ENCODE measurements at places on chromosomes 3 and 15. TPM values are rescaled to one million over a fixed set of nuclear protein-coding genes. Genes with fewer than 3 reads are reported as not detected.

GRCh38 chr3:5188419-5189221, 1.1 kb downstream of the EDEM1 start:
- no peak for DNase-seq

- no peak for DNase-seq
Observed at GRCh38 chr15:99631255-99631654, 65.5 kb downstream of the MEF2A start.

- no peak for DNase-seq
Observed at GRCh38 chr3:49324768-49325167, 15.1 kb downstream of the USP4 start.

GRCh38 chr15:57547243-57547755, 44.4 kb upstream of the MYZAP start:
- no peak for DNase-seq

GRCh38 chr15:47983533-47983932, 137.3 kb upstream of the SLC24A5 start:
- no peak for DNase-seq

DNA sequence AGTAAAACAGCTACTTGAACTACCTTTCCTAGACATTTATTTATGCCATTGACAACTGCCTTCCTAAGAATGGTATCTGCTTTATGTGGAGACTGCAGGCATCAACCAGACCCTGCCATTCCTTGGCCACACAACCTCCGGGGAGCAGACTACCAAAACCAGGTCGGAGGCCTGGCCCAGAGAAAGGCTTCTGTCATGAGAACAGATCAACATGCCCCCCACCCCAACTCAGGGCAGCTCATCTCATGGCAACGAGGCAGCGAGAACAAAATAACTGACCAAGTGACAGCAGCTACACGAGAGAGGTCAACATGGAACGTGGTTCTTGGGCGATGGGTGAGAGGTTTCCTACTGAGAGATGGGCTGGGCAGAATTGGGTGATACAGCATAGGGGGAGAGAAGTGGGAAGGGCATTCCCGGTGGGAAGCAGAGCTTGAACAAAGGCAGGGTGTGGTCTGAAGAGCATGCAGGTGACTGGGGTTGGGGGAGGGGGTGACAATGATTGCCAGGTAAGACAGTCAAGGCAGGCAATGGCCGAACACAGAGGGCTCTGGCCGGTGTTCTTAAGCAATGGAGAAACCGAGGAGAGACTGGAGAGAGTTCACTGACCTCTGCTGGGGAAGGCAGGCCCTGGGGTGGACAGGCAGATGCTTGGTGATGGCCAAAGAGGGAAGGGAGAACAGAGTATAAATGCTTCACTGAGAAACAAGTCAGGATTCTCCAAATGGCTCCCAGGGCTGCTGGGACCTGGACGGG, 33.9 kb downstream of the CCDC12 start:
- no peak for DNase-seq

DNA sequence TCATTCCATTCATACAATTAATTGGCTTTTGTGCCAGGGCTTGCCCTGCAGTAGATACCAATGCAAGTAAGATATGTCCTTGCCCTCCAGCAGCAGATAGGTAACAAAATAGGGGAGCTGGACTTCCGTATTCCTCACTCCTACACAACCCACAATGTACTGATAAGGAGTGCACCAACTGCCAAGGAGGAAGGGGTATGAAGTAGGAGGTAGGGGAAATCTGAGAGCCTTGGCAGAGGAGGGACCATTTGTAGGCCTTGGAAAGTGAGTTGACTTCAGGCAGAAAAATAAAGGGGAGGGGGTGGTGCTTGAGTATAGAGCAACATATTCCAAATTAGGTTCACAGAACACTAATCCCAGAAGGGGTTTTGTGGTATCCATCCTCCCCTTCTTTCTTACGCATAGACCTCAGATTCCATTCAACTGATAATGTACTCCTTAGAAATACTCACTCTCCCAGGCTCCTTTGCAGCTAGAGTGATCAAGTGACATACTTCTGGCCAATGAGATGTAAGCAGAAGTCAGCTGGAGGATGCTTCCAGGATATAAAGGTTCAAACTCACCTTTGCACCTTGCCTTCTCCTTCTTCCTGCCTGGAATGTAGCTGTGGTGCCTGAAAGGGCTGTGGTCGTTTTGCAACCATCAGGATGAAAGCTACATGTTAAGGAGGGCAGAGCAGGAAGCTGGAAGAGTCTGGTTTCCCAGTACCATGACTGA, 127.1 kb upstream of the SMAD3 start:
- no peak for DNase-seq

DNA sequence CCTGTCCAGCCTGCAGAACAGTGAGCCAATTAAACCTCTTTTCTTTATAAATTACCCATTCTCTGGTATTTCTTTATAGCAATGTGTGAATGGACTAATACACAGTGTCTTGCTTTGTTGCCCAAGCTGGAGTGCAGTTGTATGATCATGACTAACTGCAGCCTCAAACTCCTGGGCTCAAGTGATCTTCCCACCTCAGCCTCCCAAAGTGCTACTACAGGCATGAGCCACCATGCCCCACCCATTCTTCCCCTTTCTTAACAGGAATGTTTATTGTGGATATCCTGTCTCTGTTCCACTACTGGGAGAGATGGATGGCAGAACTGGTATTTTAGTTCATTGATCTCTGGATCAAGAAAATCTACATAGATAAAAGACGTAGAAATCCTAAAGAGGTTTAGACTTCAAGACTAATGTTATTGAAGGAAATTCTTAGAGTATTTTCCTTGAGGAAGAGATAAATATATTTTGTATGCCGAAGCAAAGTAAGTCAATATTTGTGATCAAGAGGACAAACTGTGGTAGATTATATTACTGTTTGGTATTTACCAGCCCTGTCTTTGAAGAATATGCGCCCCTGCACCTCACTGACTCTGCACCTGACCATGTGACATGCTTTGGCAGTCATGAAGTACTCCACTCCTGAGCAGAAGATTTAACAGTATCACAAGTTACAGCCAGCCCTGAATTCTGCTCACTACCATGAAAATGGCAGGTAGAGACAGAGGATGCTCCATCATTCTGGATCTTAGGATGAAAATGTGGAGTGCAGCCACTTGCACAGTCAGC, 42.9 kb downstream of the UACA start:
- no peak for DNase-seq

- DNase-seq = peak; percentile 19
Observed at GRCh38 chr3:123377243-123377740, 71.6 kb downstream of the ADCY5 start.

GRCh38 chr15:101097111-101097510, 154.7 kb downstream of the CHSY1 start:
- DNase-seq = no peak

DNA sequence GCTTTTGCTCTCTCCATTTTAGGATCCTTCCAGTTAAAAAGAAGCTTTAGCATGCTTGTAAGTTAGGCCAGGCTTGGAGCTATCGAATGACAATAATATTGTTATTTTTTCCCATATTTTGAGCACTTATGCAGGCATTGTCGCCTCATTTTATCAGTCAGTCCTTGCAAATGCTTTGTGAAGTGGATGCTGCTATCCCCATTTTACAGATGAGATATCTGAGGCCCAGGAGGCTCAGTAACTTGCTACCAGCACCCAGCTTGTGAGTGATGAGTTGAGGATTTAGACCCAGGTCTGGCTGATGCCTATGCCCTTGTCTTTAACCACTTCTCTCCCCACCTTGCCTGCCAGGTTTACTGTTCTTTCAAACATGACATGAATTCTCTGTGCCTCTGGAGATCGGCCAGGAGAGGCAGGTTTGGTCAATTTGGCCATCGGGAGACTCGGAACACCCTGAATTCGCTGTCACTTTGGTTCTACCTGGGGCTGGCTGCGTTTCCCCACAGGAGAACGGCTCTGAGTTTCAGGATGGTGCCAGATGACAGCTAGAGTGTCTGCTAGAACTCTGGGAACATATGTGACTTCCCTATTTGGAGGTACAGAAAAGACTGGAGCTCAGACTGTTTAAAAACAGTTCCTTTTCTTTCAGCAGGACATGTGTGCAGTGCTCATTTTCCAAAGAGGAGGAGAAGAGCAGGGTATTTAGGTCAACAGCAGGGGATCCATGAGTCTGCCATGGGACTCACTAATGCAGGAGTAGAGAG, 25.5 kb upstream of the ZNF710 start:
- no peak for DNase-seq

DNA sequence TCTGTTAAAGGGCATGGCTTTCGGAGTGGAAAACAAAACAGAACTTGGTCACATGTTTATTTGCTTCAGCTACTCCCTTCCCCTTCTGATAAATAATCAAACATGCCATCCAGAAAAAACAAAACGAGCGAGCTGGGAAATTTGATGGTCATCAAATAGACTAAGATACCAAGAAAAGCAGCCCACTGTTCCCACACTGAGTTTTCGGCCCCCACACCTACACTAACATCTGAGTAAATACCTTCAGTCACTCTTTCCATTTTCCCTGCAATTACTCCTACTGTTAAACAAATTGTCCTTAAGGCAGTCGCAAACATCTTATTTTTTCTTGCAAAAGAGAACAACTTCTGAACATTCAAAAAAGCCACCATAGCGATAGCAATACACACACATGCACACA, 454.6 kb downstream of the FOXP1 start:
- DNase-seq = no peak

DNA sequence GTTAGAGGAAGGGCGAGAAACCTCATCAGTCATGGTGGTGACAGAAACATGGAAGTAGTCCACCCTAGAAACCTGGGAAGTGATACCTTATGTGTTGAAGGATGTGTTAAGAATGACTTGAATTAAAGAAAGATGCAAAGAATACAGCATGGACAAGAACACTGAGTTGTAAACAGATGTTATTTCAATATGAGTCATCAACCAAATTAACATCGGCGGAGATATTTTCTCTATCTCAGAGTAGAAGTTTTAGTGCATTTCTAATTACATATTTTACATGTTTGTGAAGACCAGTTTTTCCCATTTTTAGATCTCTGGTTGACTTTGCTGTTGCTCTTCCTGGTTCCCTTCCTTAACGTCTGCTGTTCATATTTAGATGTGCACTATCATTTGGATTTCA, 268.8 kb upstream of the TBL1XR1 start:
- no peak for DNase-seq

DNA sequence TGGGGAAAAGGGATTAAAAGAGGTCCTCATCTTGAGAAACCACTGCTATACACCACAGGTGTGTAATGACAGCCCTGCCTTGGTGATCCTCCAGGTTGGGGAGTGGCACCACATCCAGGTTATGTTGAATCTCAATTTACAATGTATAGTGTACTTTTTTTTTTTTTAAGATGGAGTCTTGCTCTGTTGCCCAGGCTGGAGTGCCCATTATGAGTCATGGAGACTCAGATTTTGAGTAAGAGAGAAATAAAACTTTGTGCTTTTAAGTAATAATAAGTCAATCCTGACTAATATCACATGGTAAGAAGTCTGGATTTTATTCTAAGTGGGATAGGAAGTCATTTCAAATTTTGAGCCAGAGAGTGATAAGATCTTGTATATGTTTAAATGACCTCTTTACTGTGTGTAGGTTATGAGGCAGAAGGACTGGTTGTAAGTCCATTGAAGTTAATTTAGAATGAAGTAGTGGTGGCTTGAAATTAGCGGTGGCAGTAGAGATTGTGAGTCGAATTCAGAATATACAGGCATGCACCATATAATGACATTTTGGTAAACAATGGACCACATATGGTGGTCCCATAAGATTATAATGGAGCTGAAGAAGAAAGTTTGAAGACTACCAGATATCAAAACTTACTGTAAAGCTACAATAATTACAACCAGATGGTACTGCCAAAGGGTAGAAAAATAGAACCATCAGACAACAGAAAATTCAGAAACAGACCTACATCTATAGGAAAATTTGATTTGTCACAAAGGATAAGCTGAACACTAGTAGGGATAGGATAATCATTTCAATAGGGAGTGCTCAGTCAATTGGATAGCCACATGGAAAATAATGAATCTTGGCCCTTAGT, 20.7 kb downstream of the POPDC2 start:
- DNase-seq = no peak

GRCh38 chr15:36877294-36877693, 223.1 kb downstream of the MEIS2 start:
- no peak for DNase-seq

- peak; percentile 57 for DNase-seq
Observed at GRCh38 chr3:72152551-72153476, 367.9 kb upstream of the PROK2 start.

DNA sequence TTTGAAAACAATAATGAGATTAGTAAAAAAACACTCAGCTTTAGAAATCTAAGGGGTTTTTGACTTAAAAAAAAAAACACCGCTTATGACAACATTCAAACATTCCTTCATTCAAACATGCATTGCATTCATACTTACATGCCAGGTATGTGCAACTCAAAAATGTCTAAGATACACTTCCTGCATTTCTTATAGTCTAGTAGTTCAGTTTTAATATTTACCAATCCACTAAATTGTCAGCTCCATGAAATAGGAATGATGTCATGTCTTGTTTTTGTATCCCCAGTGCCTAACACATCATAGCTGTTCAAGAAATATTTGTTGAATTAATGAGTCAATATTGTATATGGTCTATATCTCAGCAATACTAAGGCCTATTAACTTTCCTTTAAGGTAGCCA, 51.7 kb downstream of the EIF4E3 start:
- no peak for DNase-seq

DNA sequence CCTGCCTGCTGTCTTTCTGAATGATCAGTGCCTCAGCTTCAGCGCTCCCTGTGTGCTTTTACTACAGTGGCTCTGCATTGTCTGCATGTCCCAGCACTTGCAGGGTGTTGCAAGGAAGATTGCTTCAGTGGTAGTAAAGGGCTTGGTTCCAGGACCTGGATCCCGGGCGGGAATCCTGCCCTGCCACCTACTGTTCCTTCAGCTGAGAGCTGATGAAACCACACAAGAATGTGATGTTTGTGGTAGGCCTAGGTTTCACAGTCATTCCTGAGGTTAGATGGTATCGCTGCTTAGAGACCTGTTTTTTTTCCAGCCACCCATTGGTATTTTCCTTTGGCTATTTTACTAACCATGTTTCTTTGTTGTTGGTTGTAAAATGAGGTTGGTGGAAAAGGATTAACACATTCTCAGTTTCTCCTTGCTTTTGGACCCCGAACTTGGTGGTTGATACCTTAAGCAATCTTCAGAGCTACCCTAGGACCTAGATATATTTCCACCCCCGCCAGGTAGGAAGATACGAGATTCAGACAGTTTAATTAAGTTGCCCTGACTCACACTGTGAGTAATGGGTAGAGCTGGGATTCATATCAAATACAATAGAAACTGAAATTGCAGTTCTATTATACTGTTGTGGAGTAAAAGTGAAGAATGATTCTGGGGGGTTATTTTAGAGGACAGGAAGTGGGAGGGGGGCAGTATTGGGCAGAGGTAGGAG, 11.4 kb downstream of the GPR87 start:
- DNase-seq = peak; percentile 84

- no peak for DNase-seq
Observed at GRCh38 chr3:56940976-56941375, 119.5 kb upstream of the SPATA12 start.

GRCh38 chr15:99819981-99820718, 86.9 kb upstream of the LYSMD4 start:
- no peak for DNase-seq

The PTH1R gene
- 13.4 TPM for total RNA-seq

The CDCP1 gene
- 11.3 TPM for total RNA-seq

The MAP1A gene
- total RNA-seq = 12.8 TPM

The GFM1 gene
- total RNA-seq = 63.5 TPM

The CLPX gene
- total RNA-seq = 47.5 TPM

The PLSCR5 gene
- total RNA-seq = not detected

The NCKIPSD gene
- total RNA-seq = 31.8 TPM

The TM2D3 gene
- total RNA-seq = 40.3 TPM

The OCA2 gene
- total RNA-seq = 0.66 TPM

The MCF2L2 gene
- total RNA-seq = 1.3 TPM

The PLCH1 gene
- total RNA-seq = 3.4 TPM

Data from breast epithelium (tissue), 4 donors.